Stimulated activated CD8-positive, alpha-beta memory T cell treated with anti-CD3 and anti-CD28 coated beads, Interleukin-7, amount 100 ng/mL, for 4 hours (primary cell): ENCODE measurements at places on chromosomes 7 and 10.

DNA sequence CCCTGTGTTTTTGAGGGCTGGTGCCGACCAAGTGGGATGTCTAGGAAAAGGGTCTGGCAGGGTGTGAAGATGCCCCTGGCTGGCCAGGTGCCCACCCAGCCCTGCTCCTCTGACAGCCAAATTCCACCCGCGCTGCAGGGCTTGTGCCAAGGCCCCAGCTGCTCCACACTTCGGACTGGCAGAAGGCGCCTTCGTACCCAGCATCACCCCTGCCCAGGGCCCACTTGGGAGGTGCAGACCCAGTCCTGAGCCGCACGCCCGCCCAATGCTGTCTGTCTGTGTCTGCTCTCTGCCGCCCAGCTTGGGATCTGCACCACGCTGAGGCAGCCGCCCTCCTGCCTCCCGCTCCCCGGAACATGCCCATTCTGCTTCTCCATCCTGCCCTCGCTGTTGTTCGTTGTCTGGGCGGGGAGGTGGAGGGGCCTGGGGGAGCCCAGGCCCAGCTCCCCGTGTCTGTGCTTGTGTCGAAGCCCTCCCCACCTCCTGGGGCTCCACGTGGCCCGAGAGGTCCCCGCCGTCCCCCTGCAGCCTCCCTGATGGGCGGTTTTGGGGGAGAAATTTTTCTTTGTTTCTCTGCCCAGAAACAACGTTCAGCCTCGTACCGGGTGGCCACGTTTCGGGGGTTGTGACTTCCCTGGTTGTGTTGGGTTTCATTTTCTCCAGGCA lies 36.9 kb upstream of the PPIF start:
- DNase-seq: no peak

DNA sequence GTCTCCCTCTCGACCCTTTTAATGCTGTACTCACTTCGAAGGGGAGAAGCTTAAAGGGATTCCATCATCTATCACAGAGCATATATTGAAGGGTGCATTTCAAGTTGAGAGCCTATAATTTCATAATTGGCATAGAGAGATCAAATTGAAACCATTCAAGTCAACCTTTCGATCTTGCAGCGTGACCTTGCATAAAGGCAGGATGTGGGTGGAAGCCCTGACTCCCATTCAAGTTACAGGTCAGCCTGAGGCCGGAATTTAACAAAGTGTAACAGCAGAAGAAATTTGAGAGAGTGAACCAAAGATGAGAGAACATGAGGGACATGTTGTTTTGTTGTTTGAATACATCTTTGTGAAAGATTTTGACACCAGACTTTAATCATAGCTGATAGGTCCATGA lies 195.3 kb upstream of the TPK1 start:
- no peak for DNase-seq

- no peak for DNase-seq
Measured at GRCh38 chr7:127824682-127825081, 172.7 kb downstream of the SND1 start.

DNA sequence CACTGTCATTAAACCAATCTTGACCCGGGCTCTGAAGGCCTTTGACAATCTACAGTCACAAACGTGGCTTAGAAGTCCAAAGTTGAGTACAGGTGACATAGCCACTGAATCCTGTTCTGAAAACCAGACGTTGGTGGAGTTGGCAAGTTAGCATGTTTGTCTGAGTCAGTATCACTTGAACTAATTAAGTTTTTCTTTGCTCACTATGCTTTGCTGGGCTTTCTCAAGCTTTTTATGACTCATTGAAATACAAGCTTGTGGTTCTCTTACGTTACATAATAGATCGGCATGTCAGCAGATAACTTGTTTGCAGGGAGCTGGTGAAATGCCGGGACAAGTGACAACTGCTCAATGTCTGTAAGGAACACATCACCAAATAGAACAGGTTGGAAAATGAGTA lies 53.8 kb downstream of the ARL5B start:
- DNase-seq: no peak

DNA sequence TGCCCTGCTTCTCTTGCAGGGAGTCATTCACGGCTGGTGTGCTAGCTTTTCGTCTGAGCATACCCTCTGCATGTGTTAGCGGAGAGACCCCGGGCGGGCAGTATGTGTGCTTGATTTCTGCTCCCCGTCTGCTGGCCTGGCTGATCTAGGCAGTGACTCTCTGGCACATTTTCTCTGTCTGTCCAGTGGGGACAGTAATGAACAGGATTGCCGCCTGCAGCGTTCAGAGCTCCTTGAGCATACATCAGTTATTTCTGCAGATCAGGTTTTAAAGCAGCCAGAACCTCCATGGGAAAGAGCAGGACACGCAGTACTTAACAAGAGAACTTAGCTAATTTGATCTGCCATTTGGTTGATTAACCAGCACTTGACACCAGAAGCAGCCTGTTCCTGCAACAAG lies 242.5 kb downstream of the CELF2 start:
- DNase-seq: no peak

GRCh38 chr10:125849448-125849847 lies 26.1 kb downstream of the BCCIP start:
- no peak for DNase-seq

- DNase-seq: no peak
Measured at GRCh38 chr7:133977409-133978274, 149.5 kb upstream of the LRGUK start.

- no peak for DNase-seq
Measured at GRCh38 chr10:4677296-4678021, 148.5 kb upstream of the AKR1E2 start.

DNA sequence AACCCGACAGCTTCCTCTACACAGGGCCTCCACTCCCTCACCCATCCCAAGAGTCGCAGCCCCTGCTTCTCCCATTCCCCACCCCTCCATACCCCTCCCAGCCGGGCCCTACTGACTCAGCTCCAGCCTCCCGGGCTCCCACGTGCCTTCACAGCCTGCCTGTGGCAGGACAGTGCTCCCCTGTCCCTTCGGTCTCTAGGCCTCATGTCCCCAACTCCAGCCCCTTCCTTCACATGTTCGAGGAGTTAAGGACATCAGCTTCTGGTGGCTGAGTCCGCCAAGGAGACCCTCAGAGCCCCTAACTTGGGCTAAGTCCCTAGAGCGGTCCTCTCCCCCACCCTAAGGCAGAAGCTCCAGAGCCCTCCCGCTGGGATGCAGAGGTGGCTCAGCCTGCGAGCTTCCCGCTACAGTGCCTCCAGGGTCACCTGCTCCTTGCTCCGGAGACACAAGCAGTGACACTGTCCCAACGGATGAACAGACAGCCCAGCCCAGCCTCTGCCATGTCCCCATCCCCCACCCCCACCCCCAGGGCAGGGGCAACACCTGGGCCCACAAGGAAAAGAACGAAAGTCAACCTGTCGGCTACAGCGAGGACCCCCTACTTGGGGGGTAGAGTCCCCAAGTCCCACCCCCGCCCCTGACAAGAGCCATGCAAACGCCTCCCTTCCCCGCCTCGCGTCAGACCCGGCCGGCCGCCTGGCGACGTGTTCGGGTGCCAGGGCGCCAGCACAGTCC lies 716 bp downstream of the SMARCD3 start:
- DNase-seq: no peak

GRCh38 chr7:1239803-1240516 lies 7.3 kb downstream of the UNCX start:
- DNase-seq: no peak

DNA sequence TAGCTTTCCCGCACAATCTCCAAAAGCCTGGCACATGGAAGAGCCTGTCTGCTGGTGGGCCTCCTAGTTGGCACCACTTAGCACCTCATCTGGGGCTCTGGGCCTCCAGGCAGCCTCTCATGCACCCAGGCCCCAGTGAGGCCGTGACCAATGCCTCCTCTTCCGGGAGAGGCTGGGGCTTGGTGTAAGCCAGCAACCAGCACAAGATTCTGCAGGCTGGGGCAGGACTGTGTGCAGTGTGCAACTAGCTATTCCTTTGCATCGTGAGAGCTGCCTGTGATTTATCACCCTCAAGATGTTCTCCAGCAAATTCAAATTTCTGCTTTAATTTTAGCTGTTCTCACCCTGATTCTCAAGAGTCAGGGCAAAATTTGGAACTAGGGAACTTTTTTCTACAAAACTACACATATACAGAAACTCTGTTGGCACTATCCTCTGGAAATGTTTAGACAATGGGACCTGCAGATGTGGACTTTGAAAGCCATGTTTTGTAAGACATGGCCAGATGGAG lies 603.7 kb upstream of the MKI67 start:
- DNase-seq: no peak

DNA sequence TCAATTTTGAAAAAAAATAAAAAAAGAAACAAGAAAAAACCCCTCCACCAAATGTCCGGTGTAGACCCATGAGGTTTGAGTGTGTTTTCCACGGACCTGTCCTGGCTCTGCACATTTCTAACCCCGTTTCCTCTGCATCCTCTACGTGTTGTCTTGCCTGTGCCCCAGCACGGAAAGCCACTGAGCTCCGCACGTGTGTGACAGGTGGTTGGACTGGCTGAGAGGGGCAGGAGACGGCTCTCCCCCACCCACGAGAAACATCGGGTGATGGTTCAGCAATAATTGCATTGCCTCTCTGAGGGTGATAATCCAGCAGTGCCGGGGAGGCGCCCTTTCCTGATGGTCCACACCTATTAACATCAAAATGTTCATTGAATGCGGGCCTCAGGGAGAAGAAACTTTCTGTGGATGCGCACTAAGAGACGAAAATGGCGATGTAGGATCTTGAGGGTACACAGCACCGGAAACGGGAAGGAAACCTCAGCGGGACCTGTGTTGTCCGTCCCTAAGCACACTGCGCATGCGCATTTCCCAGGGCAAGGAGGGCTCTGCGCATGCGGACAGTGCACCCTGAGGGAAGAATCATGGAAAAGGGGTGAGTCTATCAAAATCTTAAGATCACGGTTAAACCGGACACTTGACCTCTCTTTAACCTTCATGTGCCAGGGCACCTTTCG lies 470.1 kb upstream of the ADARB2 start:
- DNase-seq: no peak

- no peak for DNase-seq
Measured at GRCh38 chr7:2049111-2049781, 183.5 kb downstream of the MAD1L1 start.

DNA sequence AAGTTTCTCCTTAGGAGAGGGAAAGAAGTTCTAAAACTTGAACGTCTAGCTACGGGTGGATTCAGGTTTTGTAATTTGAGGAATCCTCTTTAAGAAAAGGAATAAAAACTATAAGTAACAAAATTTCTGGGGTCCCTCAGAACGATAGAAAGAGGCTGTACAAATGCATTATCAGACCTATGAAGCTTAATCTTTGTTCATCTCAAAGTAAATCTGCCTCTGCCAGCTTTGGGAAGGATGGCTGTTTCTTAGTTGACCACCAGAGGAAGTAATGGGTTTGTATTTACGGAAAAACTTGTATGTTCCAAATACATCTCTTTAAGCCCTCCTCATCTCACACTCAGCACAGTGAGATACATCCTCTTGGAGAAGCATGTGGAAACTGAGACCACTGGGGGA lies 864 bp downstream of the PSTK start:
- no peak for DNase-seq

DNA sequence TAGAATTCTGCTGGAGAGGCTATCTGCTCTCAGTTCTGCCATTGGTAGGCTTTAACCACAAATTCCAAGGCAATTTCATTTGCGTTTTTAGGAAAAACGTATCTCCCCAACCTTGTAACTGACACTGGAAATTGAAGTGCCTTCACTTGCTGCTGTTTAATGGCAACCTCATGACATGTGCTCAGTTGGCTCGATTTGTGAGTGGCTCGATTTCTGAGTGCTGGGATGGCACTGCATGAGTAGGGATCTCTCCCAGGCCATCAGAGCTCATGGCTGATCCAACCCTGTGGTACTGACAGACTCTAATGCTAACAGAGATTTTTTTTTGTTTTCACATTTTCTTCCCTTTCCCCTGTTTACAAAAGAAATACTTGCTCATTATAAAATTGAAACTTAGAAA lies 56.0 kb downstream of the SUFU start:
- no peak for DNase-seq

- DNase-seq: no peak
Measured at GRCh38 chr7:55052081-55052480, 33.3 kb downstream of the EGFR start.

- no peak for DNase-seq
Measured at GRCh38 chr10:125217990-125218675, 57.8 kb upstream of the CTBP2 start.

- DNase-seq: no peak
Measured at GRCh38 chr10:124963866-124964720, 22.2 kb downstream of the ZRANB1 start.

DNA sequence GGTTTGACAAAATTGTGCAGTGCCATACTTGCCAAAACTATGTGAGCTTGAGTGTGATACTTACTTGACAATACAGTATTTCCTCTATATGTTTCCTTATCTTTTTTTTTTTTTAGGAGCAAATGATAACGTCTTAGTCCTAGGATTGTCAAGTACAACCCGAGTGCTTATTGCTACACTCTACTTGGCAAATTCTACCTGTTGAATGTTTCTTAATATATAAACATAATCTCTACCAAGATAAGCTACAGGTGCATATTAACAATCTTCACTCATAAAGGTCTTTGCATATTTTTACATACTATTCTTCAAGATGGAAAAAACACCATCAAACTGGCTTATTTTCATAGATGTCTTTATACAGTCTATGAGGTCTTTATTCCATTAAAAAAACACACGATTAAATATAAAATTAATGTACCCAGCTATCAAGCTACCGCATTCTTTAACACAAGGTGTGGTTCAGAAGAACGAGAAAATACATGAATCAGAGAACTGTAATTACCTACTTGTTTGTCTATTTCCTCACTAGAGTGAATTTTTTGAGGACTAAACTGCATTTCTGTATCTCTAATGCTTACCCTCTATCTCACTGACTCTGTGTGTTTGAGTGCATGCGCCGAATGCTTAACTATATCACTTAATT lies 76.1 kb upstream of the PDSS1 start:
- DNase-seq: no peak

DNA sequence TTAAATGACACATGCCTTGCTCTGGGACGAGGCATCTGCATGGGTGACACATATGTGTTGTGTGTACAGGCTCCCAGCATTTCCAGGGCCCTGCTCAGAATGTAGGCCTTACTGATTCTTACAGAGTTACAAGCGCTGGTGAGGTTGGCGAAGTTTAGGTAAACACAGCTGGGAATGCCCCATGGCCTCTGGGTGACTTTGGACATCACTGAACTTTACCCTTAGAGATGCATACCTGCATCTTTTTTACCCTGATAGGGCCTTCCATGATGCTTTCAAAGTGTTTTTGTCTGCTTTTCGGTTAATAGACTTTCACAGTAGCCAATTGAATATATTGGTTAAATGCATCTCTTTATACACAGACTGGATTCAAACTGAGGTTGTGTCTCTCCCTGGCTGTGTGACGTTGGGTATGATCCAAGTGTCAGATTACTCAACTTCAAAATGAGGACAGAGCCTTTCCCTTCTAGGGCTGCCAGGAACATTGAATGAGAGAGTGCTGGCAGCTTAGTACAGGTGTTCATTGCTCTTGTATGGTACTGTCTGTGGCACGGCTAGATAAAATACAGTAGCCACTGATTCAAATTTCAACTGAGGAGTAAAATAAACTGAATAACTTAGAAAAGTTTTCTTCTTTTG lies 29.5 kb downstream of the EGFR start:
- no peak for DNase-seq

DNA sequence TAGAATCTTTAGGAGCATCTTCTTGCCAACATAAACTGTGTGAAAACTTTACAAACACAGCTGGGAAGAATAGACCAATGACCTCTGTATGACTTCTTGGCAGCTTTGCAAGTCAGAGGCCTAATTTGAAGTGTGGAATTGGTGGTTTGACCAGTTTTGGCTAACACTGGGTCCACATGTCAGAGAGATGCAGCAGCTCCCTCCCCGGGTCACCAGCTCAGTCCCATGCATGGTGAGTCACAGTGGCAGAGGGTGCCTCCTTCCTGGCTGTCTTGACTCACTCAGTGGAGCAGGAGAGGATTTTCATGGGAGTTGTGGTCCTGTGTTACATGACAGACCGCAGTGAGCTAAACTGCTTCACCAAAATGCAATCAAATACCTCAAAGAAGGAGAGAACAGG lies 8.2 kb upstream of the STARD3NL start:
- DNase-seq: no peak
